ENCODE measurements at places on chromosomes 1 and 21. TPM values are rescaled to one million over a fixed set of nuclear protein-coding genes. Genes with fewer than 3 reads are reported as not detected.

- no peak for DNase-seq
Observed at GRCh38 chr1:23980728-23981070, 572 bp upstream of the SRSF10 start.

GRCh38 chr1:25469177-25469576 lies 38.5 kb downstream of the MACO1 start:
- DNase-seq: no peak

The ASAP3 gene
- total RNA-seq: 44.4 TPM

- no peak for DNase-seq
Observed at GRCh38 chr1:19815801-19816736, 986 bp upstream of the RNF186 start.

GRCh38 chr1:119310301-119310700 lies 58.3 kb upstream of the HAO2 start:
- DNase-seq: no peak

The TIE1 gene
- total RNA-seq: 25.1 TPM

The HSPB7 gene
- 4,061 TPM for total RNA-seq

- no peak for DNase-seq
Observed at GRCh38 chr1:119249283-119249682, 108.8 kb upstream of the WARS2 start.

The LCE6A gene
- not detected for total RNA-seq

GRCh38 chr1:30191154-30191702 lies 532.2 kb downstream of the MATN1 start:
- no peak for DNase-seq

GRCh38 chr1:61638911-61639605 lies 85.9 kb downstream of the TM2D1 start:
- no peak for DNase-seq

GRCh38 chr21:31967334-31967733 lies 94.5 kb downstream of the HUNK start:
- no peak for DNase-seq

The VASH2 gene
- 1.2 TPM for total RNA-seq

- DNase-seq: no peak
Observed at GRCh38 chr1:44105810-44106209, 12.8 kb upstream of the KLF17 start.

DNA sequence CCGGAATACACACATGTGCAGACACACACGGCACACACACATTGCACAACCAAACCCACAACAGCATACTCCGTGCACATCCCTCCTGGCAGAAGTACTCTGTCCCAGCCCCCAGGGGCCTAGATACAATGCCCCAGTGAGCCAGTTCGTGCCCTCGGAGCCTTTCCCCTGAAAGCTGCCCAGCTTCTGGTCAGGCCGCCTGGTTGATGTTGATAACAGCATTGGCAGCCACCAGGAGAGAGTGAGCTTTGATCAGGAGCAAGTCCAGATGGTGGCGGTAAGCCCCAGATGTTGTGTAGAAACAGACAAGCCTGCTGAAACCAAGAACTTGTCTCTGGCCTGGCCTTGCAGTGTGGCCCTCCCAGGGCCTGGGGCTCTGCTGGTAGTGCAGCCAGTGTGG lies 109.1 kb downstream of the GRIK3 start:
- DNase-seq: no peak

GRCh38 chr1:6271554-6271953 lies 10.7 kb upstream of the GPR153 start:
- DNase-seq: no peak

GRCh38 chr1:183283286-183283685 lies 97.2 kb downstream of the LAMC2 start:
- DNase-seq: no peak

GRCh38 chr1:14603645-14604044 lies 5.2 kb downstream of the KAZN start:
- DNase-seq: no peak

GRCh38 chr1:116020668-116021272 lies 44.5 kb downstream of the SLC22A15 start:
- peak; percentile 40 for DNase-seq

The RHOU gene
- total RNA-seq: 5.1 TPM

DNA sequence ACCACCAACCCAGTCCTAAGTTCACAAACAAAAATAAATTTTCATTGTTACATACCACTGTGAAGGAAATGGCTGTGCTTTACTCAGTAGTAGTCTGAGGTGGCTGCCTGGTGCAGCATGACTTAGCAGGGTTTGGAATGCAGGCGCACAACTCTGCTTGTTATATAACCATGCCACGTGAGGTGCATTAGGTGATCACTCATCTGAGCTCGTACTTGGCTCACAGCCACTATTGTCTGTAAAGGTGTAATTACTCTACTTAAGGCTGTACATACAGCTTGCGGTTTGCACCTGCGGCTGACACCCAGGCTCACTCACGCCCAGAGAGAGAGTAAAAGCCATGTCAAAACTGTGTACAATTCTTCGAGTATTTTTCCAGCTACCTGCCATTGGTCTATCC lies 599.4 kb downstream of the LTN1 start:
- DNase-seq: no peak

DNA sequence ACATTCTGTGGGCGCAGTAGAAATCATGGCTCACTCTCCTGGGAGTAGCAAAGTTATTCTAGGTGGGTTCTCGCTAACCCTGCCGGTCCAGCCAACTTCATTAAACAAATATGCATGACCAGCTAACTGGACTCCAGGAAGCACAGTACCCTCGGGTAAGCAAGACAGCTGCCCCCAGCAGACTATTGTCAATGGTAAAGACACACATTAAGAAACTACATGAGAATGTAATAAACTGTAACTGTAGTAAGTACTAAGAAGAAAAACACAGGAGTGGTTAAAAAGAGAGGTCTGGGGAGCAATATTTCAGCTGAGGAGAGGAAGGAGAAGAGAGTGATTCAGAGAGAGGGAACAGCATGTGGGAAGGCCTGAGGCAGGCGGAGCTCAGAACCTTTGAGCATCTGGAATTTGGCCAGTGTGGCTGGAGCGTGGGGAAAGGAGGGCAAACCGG lies 7.4 kb downstream of the SLC2A5 start:
- DNase-seq: no peak

- DNase-seq: no peak
Observed at GRCh38 chr1:32020339-32020738, 6.7 kb downstream of the KHDRBS1 start.

DNA sequence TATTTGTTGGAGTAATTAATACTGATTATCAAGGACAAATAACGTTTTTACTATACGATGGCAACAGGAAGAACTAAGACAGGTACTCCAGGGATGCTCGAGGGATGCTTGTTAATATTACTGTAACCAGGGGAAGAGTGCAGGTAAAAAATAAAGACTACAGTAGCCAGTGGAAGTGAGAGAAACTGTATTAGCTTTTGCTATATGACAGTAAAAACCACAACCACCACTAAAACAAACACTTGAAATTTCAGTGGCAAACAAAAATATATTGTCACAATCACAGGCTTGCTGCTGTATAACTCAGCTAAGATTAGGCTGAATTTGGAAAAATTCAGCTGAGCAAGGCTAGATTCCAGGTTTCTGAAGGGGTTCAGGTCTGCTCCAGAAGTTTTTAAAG lies 812.6 kb upstream of the ADGRL4 start:
- no peak for DNase-seq

GRCh38 chr1:163174524-163175437 lies 27.9 kb downstream of the RGS5 start:
- DNase-seq: peak; percentile 61

DNA sequence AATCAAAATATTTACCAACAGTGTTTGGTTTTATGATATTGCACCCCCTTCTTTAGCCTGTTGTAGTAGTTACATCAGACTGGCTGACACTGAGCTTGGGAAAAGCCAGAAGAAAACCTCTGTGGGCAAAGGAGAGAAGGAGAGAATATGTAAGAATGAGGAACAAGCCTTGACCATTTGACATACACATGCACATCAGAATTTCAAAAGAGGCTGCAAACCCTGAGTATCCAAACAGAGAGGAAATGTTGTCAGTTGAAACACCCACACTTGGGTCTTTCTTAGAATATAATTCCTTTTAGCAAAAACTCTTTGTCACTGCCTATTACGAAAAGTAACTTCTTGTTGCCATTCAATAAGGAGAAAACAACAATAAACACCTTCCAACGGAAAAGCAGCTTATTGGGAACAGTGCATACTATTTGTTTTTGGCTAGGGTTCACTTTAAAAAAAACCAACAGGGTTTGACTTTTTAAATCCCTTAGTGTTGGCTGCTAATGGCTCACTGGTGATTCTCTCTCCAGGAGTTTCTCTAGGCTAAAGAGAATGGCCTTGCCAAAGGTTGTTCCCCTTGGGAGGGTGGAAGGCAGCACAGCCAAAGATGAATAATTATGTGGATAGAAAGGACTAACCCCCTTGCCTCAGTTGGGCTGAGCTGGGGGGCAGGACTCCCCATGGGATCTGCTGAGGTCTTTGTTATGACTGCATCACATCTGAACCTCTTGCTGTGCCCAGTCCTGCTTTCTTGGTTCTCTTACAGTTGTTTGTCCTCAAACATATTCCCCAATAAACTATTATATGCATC lies 48.9 kb downstream of the GORAB start:
- peak; percentile 18 for DNase-seq

DNA sequence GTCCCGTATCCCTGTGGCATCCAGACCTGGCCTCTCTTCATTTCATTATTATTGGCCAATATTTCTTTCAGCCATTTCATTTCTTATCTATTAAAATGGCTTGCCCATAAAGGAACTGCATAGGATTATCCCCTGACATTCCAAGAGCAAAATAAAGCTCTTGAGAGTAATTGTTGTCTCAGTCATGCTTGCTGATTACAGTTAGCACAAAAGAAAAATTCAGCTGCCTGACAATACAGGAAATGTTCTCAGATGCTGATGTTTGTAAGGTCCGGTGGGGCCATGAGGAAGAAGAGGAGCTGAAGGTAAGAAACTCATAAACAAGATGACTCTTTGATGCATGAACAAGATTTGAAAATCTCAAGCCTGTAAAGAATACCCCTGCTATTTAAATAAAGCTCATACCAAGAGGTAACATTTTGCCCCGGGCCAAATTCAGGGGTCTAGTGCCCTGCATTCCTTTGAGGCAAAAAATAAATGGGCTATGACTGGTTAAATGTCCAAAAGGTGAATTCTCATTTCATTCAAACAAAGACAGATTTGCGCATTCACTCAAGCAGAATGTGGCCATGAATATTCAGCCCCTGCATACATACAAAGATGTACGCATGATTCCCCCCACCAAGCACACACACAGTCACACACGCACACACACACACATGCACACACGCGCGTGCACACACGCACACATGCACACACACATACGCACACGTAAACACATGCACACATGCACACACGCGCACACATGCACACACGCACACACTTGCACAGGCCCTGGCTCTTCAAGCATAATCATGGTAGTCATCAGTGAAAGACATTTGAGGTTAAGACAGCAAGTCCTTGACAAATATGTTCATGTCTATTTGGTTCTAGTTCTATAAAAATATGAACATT lies 44.8 kb downstream of the KCNJ15 start:
- no peak for DNase-seq

GRCh38 chr1:214581785-214582184 lies 21.2 kb upstream of the CENPF start:
- DNase-seq: no peak

- DNase-seq: no peak
Observed at GRCh38 chr21:31221043-31221442, 123.0 kb downstream of the TIAM1 start.

The ARHGEF11 gene
- 29.1 TPM for total RNA-seq

The AGBL4 gene
- 0.38 TPM for total RNA-seq

GRCh38 chr1:233665575-233666270 lies 51.8 kb downstream of the KCNK1 start:
- DNase-seq: peak; percentile 27

- DNase-seq: no peak
Observed at GRCh38 chr1:197224160-197224559, 43.9 kb upstream of the CRB1 start.

DNA sequence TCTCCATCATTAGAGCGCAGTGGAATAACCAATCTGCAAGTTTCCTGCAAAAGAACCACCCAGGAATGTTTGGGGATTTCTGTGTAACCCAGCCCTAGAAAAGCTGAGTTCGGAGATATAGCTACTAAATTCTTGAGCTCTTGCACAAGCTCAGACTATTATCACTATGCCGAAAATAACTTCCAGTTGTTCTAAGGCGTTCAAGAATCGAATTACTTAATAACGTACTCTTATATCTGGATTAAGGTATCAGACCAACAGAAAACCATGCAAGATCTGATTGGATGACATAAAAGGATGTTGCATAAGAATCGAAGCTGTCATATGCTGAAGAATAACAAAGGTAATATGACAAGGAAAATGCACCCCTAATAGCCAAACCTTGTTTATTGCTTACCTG lies 7.5 kb upstream of the LAMC2 start:
- no peak for DNase-seq

- DNase-seq: no peak
Observed at GRCh38 chr1:77218477-77219165, 609 bp downstream of the PIGK start.

- DNase-seq: no peak
Observed at GRCh38 chr1:214454569-214455396, 96.6 kb downstream of the PTPN14 start.
